Activated naive CD8-positive, alpha-beta T cell treated with anti-CD3 and anti-CD28 coated beads, Interleukin-2, amount 10 ng/mL, durations not matched to agents 7 days and 5 days (primary cell): ENCODE measurements at places on chromosomes 3 and 15. TPM values are rescaled to one million over a fixed set of nuclear protein-coding genes. Genes with fewer than 3 reads are reported as not detected.

The XYLB gene
- total RNA-seq = 3.1 TPM

GRCh38 chr3:29871087-29871486 lies 590.2 kb downstream of the RBMS3 start:
- DNase-seq = no peak

- DNase-seq = no peak
These were observed 314.2 kb upstream of the CBLB start for GRCh38 chr3:106182950-106183511.

- DNase-seq = no peak
These were observed 1.1 kb upstream of the WWTR1 start for GRCh38 chr3:149658744-149659497.

DNA sequence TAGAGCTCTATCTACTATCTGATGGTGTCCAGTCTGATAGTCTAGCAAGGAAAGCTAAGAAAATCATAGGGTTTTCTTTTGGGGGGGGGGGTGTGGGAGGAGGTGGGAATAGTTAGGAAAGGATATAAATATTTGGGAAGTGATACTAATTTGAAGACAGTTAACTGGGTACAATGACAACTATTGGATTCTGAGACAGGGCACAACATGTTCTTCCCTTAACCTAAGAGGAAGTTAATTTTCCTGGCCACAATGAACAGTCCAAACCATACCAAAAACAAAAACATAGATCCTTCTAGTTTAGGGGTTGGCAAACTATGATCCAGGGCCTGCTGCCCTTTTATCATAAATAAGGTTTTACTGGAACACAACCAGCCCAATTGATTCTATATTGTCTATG lies 10.0 kb upstream of the HCLS1 start:
- no peak for DNase-seq

DNA sequence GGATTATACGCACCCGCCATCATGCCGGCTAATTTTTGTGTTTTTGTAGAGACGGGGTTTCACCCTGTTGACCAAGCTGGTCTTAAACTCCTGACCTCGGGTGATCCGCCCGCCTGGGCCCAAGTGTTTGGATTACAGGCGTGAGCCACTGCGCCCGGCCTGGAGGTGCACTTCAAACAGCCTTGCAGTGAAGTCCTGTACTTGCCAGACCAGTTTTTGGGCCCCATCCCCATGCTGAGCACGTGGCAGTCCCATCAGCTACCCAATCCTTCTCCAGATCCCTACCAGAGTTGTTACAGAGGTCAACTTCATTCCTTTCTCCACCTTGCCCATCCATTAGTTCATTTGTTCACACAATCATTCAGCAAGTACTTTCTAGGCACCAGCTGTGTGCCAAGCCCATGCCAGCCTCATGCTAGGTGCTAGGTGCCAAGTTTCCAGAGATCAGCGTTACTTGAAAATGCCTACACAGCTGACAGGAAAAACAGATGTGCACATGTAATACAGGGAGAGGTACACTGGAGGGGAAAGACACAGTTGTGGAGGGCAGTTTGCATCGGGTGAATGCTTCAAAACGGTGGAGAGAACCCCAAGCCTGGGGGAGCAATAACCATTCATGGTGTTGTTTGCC lies 2.2 kb downstream of the DNAH1 start:
- no peak for DNase-seq

DNA sequence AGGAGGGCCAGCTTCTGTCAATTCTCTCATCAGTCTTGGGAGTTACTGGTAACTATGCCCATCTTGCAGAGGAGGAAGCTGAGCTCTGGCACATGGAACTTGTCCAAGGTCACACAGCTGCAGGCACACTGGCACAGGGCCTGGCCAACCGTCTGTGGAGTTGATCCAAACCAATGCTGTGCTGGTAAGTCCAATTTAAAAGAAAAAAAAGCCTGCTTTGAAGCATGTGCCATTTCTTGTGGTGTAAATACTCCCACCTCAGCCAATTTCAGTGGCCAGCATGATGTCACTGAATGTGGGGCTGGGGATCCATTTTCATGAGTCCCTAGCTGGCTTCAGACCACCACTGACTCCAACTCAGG lies 83.4 kb downstream of the CHSY1 start:
- DNase-seq = no peak
